CD4-positive, alpha-beta T cell (primary cell): ENCODE measurements at places on chromosomes 4 and X.

DNA sequence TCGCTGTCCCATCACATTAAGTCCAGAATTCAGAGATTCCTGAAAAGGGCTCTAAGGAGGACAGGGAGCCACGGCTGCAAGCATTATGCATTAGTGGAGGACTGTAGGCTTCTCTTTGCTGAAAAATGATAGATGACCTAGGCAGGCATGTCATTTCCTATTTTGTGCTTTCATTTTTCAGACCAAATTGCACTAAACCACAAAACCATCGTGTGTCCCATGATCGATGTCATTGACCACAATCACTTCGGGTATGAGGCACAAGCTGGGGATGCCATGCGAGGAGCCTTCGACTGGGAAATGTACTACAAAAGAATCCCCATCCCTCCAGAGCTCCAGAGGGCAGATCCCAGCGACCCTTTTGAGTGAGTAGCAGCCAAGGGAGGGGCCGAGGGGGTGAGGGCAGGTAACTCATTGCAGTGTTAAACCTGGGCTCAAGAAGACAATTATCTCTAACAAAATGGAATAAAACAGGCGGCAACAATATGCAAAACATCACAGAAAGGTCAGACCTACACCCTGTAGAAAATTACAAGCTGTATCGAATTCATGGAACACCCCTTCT, 355.2 kb upstream of the GALNT7 start:
- no peak for DNase-seq

DNA sequence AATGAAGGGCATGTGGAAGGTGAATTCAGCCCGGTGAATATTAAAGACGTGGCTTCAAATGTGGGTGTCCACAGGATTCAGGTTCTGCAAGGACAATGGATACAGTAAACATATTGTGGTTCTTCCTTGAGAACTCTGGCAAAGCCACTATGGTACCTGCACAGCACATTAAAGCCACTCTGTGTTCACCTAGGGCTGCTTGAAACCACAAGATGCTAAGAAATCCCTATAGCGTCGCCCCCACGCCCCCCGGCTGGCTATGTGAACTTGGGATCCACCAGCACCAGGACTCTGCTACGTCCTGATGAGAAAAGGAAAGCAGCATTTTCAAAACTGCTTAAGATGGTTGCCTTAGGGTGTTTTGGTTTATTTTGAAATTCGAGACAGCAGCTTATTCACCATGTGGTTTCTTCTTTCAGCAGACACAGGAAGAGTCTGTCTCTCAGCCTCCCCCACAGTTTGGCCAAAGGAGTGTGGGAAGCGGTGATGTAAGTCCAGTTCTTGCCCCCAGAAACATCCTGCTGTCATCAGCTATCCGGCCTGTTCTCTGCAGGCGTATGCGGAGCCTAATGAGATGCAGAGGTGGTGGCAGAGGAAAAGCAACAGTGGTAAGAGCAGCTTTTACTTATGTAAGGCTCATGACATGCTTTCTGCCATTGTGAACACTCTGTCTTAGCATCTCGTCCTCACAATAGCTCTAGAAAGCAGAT, 111.5 kb downstream of the AFAP1 start:
- peak; percentile 33 for DNase-seq

DNA sequence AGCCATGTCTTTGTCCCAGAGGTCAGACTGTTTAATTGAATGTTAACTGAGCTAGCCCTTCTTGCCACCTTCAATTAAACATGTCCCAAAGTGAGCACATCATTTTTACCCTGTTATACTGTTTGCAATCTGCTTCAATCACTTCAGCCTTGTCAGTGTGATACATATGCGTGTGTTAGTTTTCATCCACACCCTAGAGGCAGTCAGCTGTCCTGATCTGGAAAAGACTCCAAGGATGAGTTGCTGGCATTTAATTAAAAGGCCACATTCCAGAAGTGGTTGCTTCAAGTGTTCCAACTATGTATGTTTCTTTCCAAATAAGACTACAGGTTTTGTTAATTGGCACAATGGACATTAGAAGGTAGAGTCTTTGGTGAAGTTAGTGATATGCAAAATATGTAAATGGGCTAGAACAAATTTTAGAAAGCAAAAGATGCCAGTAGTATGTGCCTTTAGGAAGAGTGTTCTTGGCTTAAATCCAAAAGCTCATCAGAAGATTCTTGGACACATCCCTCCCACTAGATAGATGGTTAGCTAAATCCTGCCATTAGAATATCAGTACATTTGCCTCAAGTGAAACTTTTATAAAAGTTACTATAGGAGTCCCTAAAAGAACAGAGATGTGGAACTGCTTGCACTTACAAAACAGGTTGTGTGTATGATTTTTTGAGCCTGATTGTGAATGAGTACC, 79.5 kb upstream of the SLIT2 start:
- DNase-seq, result no peak

DNA sequence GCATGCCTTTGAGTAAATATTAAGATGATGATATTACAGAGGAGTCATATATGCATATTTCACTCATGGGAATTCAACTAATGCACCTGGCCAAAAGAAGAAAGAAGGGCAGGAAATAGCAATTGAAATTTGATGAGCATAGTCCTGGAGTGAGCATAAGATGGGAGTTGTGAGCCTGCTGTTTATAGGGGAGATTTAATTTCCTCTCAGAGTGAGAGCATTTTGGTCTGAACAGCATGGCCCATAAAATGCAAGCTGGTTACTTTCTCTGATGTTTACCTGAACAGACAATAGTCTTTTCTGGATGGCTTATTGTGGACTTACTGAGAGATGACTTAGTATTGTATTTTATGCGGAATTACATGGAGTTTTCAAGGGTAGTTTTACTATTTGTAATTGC, 53.6 kb downstream of the FHIP1A start:
- DNase-seq, result no peak

- peak; percentile 40 for DNase-seq
Observed at GRCh38 chr4:48139691-48140090, 5.6 kb upstream of the TXK start.

DNA sequence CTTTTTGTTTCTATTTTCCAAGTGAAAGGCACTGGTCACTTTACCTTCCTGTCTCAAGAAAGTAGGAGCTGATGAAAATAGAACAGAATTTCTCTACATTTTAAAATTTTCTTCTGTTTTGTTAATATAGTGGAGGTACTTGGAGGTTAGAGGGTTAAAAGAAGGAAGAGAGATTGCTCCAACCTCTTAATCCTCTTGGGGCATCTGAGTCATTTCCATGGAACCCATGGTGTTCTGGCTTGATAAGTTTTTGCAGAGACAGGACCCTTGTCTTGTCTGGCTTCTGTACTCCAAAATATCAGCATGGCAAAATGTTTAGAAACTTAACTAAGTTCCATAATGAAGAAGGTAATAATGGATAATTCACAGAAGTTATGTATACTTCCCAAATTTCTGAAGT, 727.2 kb downstream of the C4orf33 start:
- no peak for DNase-seq
